ENCODE measurements at places on chromosomes 5 and 9.

DNA sequence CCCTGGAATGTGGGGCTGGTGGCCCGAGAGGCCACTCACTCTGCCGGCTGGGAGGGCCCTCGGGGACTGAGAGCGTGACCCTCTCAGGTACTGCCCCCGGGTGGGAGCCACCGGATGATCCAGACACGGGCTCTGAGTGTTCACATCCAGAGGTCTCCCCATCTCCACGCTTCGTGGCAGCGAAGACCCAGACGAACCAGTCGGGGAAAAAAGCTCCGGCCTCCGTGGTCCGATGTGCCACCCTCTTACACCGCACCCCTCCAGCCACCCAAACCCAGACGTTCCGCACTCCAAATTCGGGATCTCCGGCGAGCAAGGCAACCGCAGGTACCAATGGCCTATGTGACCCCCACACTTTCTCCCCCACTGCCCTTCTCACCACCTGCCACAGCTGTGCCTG lies 49.5 kb downstream of the AMBP start:
- DNase-seq, result peak; percentile 77

- no peak for DNase-seq
These were observed 93.6 kb downstream of the CYFIP2 start for GRCh38 chr5:157359356-157360055.

- no peak for DNase-seq
These were observed 33.1 kb downstream of the DAB2IP start for GRCh38 chr9:121684381-121685145.

DNA sequence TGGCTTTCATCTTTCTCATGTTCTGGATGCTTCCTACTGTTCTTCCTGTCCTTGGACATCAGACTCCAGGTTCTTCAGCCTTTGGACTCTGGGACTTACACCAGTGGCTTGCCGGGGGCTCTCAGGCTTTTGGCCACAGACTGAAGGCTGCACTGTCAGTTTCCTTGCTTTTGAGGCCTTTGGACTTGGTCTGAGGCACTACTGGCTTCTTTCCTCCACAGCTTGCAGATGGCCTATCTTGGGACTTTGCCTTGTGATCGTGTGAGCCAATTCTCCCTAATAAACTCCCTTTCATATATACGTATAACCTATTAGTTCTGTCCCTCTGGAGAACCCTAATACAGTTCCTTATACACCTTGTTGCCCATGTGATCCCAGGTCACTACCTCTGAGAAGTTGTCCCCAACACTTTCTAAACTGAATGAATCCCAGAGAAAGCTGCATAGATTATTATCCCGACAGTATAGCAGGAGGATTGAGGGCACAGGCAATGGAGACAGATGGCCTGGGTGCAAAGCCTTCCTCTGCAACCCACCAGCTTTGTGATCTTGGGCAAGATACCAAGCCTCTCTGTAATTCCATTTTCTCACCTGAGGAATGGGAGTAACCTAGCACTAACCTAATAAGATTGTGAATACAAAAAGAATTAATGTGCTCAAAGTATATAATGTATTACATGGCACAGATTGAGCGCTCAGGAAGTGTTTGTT lies 449.6 kb upstream of the BRINP1 start:
- DNase-seq, result no peak
